ENCODE measurements at places on chromosomes 7 and 10. TPM values are rescaled to one million over a fixed set of nuclear protein-coding genes. Genes with fewer than 3 reads are reported as not detected.

Gene PILRA
- total RNA-seq, result 1.1 TPM

Gene COBL
- total RNA-seq, result 87.7 TPM

Gene OPTN
- 29.5 TPM for total RNA-seq

Gene CD36
- 324 TPM for total RNA-seq

Gene LEP
- not detected for total RNA-seq

Gene NKX1-2
- total RNA-seq, result not detected

Gene STEAP1
- 13.8 TPM for total RNA-seq

Gene ANKRD1
- total RNA-seq, result 123 TPM

Gene FKBP6
- total RNA-seq, result not detected

Gene ADARB2
- 0.10 TPM for total RNA-seq

Gene GRM3
- not detected for total RNA-seq

Gene ODAD2
- 1.0 TPM for total RNA-seq

Gene NXPH1
- not detected for total RNA-seq

Gene SPDYE2B
- not detected for total RNA-seq

Gene C10orf105
- total RNA-seq, result 0.10 TPM

Measured in tongue (tissue), 3 donors.